ENCODE measurements at places on chromosomes 11 and 22.

DNA sequence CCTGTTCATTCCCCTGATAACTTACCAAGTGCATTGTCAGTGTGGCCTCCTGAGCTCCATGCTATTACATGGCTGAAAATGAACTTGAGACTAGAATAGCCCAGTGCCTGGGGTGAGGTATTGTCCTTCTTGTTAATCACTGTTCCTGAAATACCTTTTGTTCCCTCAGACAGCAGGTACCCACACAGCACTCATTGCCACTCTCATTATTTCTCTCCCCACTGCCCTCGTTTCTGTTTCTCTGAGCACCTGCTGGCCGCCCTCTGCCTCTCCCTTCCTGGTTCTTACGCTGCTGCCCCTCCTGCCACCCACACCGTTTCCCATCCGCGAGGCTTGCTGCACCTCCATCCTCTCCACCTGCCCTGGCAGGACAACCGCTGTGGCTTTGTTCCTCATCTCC, 36.9 kb upstream of the RAB1B start:
- DNase-seq, result no peak

GRCh38 chr11:47108214-47108613, 68.5 kb downstream of the ARFGAP2 start:
- no peak for DNase-seq

DNA sequence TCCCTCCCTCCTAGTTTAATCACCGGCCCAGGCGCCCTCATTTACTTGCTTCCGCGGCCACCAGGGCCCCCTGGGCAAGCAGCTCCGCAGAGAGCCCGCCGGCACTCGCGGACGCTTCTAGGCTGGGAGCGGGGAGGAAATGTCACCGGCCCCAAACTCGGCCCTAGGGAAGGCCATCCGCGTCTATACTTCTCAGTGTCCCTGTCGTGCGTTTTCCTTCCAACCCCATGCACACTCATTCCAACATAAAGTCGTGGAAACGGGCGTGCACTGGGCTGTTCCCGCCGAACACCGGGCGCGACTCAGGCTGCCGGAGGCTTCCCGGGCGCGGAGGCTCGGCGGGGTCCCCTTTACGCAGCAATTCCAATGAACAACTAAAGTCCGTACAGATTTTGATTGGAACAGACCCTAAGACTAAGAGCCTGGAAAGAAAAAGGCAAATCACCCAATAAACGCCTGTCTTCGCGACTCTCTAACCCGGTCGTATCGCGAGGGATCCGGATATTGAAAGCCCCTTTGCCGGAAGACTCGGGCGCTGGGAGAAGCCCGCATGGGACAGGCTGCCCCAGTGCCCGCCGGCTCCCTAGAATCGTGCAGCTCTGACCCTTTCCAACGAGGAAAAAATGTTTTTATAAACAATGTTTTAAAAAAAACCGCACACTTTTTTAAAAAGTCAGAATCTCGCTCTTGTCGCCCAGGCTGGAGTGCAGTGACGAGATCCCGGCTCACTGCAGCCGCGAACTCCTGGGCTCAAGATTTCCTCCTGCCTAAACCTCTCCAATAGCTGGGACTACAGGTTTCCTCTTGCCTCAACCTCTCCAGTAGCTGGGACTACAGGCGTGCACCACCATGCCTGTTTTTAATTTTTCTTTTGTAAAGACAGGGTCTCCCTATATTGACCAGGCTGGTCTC, 1.3 kb upstream of the BARX2 start:
- DNase-seq, result no peak

GRCh38 chr22:49011769-49012648, 815.7 kb downstream of the BRD1 start:
- no peak for DNase-seq

- DNase-seq, result no peak
Observed at GRCh38 chr11:71519546-71519945, 7.5 kb upstream of the KRTAP5-7 start.

DNA sequence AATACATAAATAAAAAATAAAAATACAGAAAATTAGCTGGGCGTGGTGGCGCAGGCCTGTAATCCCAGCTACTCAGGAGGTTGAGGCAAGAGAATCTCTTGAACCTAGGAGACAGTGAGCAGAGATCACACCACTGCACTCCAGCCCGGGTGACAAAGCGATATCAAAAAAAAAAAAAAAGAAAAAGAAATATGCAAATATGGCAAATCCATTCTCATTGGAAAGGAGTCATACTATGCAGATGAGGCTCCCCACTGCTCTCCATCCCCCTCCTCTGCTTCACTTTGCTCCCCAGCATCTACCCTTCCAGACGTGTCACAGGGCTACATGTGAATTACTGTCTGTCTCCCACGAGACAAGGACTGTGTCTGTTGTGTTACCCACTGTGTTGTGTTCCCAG, 36.3 kb upstream of the PDGFB start:
- no peak for DNase-seq

DNA sequence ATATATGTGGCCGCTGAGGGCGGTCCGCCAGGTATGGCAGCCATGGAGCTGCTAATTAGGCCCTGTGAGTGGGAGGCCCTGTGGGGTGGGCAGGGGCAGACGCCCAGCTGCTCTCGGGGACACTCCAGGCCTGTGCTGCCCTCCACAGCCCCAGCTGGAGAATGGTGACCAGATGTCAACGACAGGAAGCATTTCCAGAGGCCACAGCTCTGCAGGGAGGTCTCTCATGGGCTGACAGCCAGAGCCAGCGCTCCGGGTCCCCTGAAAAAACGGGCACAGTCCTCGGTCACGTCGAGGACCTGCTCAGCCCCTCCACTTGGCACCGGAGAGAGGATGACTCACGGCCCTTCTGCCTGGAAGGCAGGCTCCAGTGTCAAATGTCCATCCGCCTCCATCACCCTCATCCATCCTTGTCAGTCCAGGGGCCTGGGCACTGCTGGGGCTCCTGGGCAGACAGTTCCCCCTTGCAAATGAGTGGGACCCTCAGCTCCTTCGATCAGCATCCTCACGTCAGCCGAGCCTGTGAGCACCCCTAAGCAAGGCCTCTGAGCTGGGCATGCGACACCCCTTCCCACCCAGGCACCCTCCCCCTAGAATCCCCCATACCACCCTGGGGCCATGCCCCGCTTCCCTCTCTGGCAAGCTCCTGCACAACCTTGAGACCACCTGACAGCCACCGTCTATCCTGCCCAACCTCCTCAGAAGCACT, 1.9 kb downstream of the BID start:
- DNase-seq, result no peak

DNA sequence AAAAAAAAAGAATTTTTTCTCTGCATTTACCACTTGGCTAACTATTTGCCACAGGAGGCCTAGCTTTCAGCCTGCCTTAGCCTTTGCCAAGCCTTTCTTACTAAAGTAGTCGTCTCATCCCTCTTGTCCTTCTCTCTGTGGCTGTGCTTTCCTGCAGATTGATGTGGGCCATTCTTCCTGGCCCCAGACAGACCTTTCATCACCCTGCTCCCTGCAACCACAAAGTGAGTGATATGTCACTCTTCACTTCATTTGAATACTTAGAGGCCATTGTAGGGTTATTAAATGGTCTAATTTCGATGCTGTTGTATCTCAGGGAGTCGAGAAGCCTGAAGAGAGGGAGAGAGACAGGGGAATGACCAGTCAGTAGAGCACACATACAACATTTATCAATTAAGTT, 37.6 kb downstream of the ART5 start:
- DNase-seq, result no peak

DNA sequence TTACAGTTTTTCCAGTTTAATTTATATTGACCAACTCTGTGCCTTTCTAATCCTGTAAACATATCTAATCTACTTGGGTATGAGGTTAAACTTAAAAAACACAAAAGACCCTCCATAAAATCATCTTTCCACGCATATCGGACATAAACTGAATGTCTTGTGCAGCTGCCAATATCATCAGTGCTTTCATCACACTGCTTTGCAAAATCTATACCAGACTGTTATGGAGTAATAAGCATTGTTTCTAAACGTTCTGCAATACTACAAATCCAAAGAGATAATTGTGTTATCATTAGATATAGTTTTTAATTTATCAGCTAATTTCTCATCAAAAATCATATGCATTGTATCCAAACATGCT, 36.1 kb upstream of the AMPD3 start:
- no peak for DNase-seq

DNA sequence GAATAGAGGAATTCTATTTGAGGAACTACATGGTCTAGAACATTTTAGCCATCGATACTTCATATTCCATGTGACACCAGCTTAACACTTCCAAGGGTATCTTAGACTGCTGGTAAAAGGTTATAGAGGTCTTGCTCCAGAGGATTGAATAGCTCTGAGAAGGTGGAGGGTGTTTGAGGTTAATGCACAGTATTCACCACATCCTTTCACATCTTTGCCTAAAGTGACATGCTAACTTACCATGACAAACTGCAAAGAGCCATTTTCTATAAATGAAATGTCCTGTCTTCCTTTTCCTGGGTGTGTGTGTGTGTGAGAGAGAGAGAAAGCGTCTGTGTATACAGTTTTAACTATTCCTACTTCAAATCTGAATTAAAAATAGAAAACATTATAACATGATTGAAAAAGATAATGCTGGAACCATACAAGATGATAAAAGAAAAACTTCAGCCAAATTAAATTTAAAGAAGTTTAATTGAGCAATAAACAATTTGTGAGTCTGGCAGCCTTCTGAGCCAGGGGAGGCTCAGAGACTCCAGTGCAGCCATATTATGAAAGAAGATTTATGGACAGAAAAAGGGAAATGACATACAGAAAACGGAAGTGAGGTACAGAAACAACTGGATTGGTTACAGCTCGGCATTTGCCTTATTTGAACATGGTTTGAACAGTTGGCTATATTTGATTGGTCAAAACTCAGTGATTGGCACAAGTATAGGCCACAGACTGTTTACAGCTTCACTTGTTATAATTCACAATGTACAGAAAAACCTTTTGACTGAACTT, 320.9 kb upstream of the CCDC179 start:
- DNase-seq, result no peak

DNA sequence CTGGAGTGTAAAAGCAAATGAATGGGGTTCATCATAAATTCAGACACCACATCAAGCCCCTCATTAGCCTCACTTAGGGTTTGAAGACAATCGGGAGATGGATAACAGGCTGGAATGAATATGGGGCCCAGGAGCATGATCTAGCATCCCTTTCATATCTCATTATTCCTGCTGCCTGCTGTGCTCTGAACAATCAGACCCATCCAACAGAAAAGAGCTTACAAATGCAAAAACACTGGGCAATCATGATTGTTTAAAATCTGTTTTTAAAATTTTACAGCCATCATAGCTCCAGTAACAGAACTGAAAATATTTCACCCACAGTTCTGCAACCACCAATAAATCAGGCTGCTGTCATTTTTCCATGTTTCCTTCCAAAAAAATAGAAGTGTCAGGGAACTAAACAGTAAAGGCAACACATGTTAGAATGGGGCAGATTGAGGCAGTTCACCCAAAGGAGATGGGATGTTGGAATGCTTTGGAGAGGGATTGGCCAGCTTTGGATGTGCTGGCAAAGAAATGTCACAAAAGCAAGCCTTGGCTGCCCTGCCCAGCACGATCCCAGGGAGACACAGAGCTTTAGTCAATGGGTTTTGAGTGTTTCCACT, 47.8 kb upstream of the BMAL1 start:
- no peak for DNase-seq

DNA sequence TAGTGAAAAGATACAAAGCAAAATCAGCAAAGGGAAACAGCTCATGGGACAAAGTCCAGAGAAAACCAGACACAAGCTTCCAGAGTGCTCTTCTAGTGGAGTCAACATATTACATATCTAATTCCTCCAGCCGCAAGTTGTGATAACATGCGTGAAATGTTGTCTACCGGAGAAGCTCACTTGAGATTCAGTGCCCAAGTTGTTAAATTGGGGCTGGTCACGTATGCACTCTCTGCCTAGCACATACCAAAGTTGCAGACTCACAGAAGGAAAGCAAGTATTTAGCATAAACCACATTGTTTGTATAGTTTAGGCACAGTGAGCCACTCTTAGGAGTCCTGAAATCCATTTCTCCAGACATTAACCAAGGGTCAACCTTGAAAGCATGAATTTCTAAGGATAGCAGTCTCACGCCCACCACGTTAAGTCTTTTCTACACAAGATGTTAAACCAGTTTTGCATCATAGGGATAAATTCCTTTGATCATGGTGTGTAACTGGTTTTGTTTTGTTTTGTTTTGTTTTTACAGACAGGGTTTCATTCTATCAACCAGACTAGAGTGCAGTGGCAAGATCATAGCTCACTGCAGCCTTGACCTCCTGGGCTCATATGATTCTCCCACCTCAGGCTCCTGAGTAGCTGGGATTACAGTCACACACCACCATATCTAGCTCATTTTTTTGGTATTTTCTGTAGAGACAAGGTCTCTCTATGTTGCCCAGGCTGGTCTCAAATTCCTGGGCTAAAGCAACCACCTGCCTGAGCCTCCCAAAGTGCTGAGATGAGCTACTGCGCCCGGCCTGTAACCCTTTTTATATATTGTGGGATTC, 39.5 kb upstream of the EP300 start:
- DNase-seq, result no peak

- DNase-seq, result no peak
Observed at GRCh38 chr11:17277024-17277584, 565 bp downstream of the NUCB2 start.

DNA sequence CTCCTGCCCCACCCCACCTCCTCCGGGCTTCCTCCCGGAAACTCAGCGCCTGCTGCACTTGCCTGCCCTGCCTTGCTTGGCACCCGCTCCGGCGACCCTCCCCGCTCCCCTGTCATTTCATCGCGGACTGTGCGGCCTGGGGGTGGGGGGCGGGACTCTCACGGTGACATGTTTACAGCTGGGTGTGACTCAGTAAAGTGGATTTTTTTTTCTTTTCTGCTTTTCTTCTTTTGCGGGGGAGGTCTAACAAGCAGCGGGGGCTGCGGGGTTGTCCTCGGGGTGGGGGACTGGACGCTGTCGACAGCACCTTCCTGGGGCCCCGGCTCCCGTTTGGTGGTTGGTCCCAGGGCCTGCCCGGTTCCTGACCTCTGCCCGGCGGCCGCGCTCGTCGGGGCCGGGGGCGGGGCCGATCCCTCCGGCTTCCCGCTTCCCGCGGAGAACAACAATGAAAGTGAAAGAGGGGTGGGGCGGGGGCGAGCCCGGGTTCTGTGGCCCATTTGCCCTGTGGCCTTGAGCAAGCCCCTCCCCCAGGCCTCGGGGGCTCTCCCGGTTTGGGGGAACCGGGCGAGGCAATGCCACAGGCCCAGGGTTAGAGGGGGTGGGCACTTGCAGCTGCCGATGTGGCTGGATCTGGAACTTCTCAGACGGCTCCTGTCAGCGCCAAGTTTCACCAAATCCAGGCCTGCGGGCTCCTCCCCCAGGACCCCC, 975 bp upstream of the MDK start:
- peak; percentile 60 for DNase-seq

- DNase-seq, result no peak
Observed at GRCh38 chr11:58654908-58655296, 32.4 kb downstream of the CNTF start.

DNA sequence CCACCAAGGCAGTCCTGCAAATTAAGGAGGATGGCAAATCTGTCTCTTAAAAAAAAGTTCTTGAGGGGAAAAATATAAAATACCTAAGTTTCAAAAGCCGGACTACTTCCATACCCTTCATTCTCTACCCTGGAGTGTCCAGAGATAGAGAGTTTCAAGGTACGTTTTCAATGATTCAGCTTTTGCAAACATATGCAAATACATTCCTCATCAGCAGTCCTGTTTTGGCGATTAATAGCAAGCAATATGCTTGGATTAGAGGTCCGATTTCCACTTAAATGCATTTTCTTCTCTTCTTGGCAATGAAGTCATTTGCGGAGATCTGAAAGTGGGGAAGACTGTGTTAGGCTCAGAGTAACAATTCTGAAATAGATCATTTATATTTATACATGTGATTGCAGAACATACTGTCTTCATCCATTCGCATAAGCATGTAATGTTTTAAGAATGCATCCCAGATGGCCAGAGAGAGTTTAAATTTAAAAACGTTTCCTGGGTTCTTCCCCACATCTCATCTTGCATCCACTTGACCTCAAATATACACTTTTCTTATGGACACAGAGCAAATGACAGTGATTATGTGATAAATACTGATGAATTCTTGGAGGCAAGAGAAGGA, 13.8 kb upstream of the TFIP11 start:
- no peak for DNase-seq

All from stimulated activated naive CD8-positive, alpha-beta T cell treated with anti-CD3 and anti-CD28 coated beads, Interleukin-15, amount 100 ng/mL, for 72 hours (primary cell).